ENCODE measurements at places on chromosomes 4 and X. TPM values are rescaled to one million over a fixed set of nuclear protein-coding genes. Genes with fewer than 3 reads are reported as not detected.

The HEPH gene
- not detected for polyA plus RNA-seq

The SATL1 gene
- polyA plus RNA-seq: not detected

The TECRL gene
- not detected for polyA plus RNA-seq

The TMEM154 gene
- 53.0 TPM for polyA plus RNA-seq

The ADH7 gene
- polyA plus RNA-seq: not detected

The CLDN34 gene
- not detected for polyA plus RNA-seq

The SPON2 gene
- 6.1 TPM for polyA plus RNA-seq

The WDR45 gene
- 68.3 TPM for polyA plus RNA-seq

The CLCN4 gene
- polyA plus RNA-seq: not detected

The FMR1NB gene
- polyA plus RNA-seq: not detected

The HTT gene
- polyA plus RNA-seq: 5.6 TPM

The SPANXN3 gene
- polyA plus RNA-seq: not detected

The CLIC2 gene
- polyA plus RNA-seq: not detected

The CPEB2 gene
- 1.6 TPM for polyA plus RNA-seq

The LNX1 gene
- 0.25 TPM for polyA plus RNA-seq

The ALB gene
- not detected for polyA plus RNA-seq

The GRPEL1 gene
- polyA plus RNA-seq: 43.6 TPM

The FRAS1 gene
- polyA plus RNA-seq: not detected

The TFE3 gene
- polyA plus RNA-seq: 5.1 TPM

The NCAPG gene
- 1.2 TPM for polyA plus RNA-seq

The CTPS2 gene
- 4.6 TPM for polyA plus RNA-seq

The ADAM29 gene
- not detected for polyA plus RNA-seq

The JCHAIN gene
- 2.1 TPM for polyA plus RNA-seq

The EXOC1L gene
- polyA plus RNA-seq: not detected

The VCX2 gene
- polyA plus RNA-seq: not detected

The YIPF7 gene
- polyA plus RNA-seq: not detected

The HS6ST2 gene
- polyA plus RNA-seq: not detected

The PSAPL1 gene
- not detected for polyA plus RNA-seq

Measured in CD4-positive, CD25-positive, alpha-beta regulatory T cell (primary cell).